ENCODE measurements at places on chromosomes 6 and 20. TPM values are rescaled to one million over a fixed set of nuclear protein-coding genes. Genes with fewer than 3 reads are reported as not detected.

VSX1 gene
- polyA plus RNA-seq = not detected

PGC gene
- polyA plus RNA-seq = 0.26 TPM

FBXO30 gene
- polyA plus RNA-seq = 12.1 TPM

LAMA2 gene
- 39.6 TPM for polyA plus RNA-seq

IL20RA gene
- polyA plus RNA-seq = 1.1 TPM

KHDC1L gene
- 1.0 TPM for polyA plus RNA-seq

TP53TG5 gene
- 1.0 TPM for polyA plus RNA-seq

SGK2 gene
- 79.5 TPM for polyA plus RNA-seq

Data from renal cortex interstitium (tissue), 15 donors.